HFF-Myc (cell line): ENCODE measurements at places on chromosomes 16 and 17.

- DNase-seq = no peak
Observed at GRCh38 chr16:79008036-79008868, 592.3 kb downstream of the MAF start.

GRCh38 chr16:56422896-56423441 is 2.4 kb downstream of the AMFR start:
- no peak for DNase-seq

- DNase-seq = no peak
Observed at GRCh38 chr17:18959071-18959844, 7.3 kb downstream of the SLC5A10 start.

GRCh38 chr17:6018788-6019187 is 51.4 kb upstream of the WSCD1 start:
- no peak for DNase-seq

GRCh38 chr17:34375426-34375997 is 12.5 kb upstream of the CCL1 start:
- DNase-seq = no peak

DNA sequence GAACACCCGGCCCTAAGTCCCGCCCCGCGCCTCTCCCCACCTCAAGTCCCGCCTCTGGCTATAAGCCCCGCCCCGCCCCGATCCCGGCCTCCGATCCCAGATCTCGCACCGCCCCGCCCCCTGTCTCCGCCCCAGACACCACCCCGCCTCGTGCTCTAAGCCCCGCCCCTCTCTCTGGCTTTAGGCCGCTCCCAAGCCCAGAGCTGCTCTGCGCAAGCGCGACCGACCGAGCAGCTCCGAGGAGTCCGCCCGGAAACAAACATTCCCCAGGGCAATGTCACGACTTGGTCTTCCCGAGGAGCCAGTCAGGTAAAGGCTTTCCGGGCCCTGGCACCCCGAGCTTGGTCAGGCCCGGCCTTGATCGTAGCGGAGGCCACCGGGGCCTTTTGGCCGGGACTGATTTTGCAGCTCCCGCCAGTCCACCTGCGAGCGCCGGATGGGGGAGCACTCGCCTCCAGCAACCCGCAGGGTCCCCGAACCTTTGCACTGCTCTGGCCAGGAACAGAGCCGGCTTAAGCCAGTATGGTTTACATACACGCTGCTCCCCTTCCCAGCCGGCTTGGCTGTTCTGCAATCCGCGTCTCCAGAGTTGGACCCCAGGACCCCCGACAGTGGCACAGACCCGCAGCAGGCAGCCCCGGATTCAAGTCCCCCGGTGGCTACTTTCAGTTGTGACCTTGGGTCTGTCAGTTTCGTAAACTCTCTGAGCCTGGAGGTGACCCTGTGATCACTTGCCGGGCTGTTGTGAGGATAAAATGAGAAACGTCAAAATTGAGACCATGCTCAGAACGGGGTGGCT is at the start of gene NUDT7:
Gene NUDT7 (plus strand): TSS at position 206 of the 799 bp plus-strand sequence. CDS start 69 bp downstream, at position 275.
- peak; percentile 72 for DNase-seq

- DNase-seq = no peak
Observed at GRCh38 chr16:57607676-57608461, 20.6 kb upstream of the ADGRG1 start.

- no peak for DNase-seq
Observed at GRCh38 chr16:36336-36984, 16.9 kb downstream of the POLR3K start.

DNA sequence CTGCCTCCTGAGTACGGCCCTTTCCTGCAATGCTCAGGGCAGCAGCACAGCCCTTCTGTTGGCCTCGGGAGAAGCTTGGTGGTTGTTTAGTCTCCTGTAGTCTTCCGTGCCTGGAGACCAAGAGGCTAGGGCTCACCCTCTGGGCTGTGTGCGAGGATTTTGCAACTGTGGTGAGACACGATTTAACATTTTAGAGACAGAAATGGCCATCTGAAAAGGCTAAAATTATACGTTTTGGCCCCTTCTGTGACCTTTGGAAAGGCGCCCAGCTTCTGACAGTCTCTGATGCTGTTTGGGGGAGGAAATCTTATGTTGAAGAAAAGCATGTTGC is 33.1 kb downstream of the FOXL1 start:
- DNase-seq = no peak

DNA sequence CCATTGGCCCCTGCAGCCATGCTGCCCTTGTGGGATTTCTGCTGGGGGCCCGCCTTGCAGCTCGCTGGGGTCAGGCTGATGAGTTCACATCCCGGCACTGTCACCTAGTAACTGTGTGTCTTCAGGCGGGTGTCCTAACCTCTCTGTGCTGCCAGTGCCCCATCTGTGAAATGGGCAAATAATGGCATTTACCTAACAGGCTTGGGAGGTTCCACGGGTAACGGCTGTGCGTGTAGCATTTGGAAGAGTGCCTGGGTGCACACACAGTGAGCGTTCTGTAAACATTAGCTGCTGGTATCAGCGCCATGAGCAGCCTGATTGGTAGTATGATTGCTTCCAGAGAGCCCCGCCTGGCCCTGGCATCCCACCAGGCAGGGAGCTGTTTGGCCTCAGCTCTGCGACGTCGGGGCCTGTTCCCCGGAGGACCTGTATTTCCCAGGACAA is 167.3 kb upstream of the GSE1 start:
- no peak for DNase-seq

DNA sequence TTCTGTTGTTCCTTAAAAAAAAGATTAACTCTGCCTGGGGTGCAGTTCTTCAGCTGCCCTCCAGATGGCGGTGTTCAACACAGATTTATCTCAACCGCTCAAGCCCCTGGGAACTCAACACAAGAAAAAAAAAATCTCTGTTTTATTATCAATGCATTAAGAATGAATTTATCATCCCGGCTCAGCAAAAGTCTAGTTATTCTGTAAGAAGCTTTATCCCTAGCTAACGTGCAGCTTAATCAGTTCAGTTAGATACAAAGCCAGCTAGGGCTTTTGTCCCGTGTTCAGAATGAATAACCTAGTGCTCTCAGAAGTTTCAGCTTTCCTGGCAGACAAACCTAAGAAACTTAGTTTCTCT is 475.9 kb upstream of the CCL2 start:
- DNase-seq = peak; percentile 26
